Stimulated activated CD4-positive, alpha-beta T cell treated with anti-CD3 and anti-CD28 coated beads, Interleukin-2, amount 100 ng/mL, for 48 hours (primary cell): ENCODE measurements at places on chromosomes 4 and X.
A peak's percentile ranks its signal among the peaks of the same experiment; 100 is the strongest.

DNA sequence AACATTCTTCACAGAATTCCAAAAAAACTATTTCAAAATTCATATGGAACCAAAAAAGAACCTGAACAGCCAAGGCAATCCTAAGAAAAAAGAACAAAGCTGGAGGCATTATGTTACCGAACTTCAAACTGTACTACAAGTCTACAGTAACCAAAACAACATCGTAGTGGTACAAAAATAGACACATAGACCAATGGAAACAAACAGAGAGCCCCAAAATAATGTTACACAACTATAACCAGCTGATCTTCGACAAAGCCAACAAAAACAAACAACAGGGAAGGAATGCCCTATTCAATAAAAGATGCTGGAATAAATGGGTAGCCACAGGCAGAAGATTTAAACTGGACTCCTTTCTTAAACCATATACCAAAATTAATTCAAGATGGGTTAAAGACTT, 1189.6 kb downstream of the PCDH18 start:
- no peak for DNase-seq

DNA sequence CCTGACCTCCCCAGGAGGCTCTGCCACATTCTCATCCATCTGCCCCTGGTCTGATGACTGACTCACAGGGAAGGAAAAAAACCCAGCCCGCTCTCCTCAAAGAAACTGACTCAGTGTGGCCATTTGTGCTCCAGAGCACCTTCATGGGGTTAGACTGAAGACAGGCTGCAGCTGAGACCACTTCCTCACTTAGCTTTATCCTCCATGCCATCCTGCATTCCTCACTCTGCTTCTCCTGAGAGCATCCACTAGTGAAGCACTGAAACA, 35.9 kb upstream of the HPSE start:
- no peak for DNase-seq

GRCh38 chrX:153967536-153968224, 3.9 kb downstream of the HCFC1 start:
- DNase-seq: no peak

DNA sequence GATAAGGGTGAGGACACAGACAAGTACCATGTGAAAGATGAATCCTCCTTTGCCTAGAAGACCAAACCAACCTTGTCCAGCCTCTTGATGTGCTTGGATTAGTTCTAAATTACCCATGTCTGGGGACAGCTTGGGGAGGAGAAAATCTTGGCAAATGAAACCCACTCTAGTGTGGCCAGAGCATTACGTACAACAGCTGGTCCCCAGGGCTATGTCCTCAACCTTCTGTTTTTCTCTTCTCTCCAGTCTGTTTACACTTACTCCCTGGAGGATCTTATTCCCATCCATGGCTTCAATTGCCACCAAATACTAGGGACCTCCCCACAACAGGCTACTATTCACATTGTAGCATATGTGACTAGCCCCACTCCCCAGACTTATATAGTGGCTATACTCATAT, 384.5 kb downstream of the OPHN1 start:
- DNase-seq: no peak

GRCh38 chr4:81562093-81562492, 90.4 kb upstream of the RASGEF1B start:
- no peak for DNase-seq

DNA sequence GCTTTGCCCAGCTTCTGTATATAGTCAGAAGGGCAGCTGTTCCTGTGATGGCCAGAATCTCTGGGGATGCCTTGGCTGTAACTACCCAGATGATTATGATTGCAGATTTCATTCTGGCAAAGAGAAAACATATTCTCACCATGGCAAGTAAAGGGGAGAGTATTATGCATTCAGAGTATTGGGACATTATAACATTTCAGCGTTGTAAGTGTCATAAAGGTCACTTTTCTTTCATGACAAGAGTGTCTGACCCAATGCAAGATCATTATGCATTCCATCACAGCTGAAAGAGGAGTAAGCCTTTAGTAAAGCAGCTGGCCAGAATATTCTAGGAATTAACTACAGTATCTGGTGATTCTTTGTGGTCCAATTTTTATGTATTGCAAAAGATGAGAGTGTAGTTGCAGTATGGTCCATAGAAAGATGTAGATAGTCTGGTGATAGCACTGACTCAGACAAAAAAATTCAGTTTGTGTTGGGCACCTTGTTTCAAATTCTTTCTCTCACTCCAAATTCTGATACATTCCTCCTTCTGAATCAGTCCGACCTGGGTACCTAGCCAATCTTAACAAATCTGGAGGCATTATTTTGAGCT, 2366.3 kb downstream of the PCDH7 start:
- no peak for DNase-seq

- DNase-seq: peak; percentile 7
These were observed 18.0 kb downstream of the HDAC8 start for GRCh38 chrX:72554448-72555140.
